Activated T-cell treated with anti-CD3 and anti-CD28 coated beads for 1 hour (primary cell): ENCODE measurements at places on chromosomes 16 and 17.

DNA sequence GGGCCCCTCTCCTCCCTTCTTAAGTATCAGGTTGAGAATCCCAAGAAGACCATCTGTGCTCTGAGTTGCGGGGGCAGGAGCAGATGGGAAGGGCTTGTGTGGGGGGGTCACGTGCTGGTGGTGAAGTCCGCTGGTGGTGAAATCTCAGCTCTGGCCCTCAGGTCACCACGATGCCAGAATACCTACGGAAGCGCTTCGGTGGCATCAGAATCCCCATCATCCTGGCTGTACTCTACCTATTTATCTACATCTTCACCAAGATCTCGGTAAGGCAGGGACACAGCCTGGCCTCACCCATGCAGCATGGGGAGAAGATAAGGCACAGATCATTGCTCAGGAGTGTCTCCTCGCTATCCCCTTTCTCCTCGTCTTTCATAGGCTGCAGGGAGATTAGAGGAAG lies 29.7 kb downstream of the SLC5A11 start:
- no peak for DNase-seq

DNA sequence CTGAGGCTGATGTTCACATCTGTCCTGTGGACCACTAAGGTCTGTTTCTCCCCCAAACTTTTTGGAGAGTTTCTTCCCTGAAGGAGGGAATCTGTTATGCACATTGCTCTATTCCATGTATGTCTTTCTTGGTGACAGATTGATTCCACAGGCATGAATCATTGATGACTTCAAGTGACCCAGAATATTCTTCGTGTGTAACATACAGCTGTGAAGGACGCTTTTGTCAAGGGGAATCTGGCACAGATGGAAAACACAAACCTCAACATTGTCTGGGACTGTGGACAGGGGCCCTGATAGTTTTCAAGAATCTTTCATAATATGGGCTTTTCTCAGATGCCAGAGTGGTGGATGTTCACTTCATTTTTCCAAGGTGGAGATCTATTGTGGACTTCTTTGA lies 223.1 kb upstream of the MAF start:
- no peak for DNase-seq

DNA sequence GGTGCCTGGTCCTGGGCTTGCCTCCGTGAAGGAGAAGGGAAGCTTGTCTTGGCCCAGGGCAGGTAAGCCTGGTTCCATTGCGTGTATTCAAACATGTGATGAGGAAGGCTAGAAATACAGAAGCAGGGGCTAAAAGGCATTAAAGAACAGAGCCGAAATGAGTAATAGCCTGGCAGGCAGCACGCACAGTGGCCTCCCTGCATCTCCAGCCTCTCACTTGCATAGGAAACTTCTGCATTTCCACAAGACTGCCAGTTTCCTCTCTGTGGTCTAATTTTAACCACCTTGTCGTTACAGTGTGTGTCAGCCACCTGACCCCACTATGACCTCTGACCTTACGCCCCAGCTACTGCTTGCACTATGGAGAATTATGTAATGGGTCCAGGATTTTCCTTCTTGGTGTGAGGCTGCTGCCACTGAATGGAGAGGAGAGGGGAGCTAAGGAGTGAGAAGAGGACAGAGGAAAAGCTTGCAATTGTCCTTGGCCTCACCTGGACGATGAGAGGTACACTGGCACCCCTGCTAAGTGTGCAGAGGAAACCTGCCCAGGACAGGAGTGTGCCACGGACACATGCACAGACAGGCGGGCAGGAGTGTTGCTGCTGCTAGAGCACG lies 32.8 kb downstream of the HIC1 start:
- DNase-seq, result no peak

GRCh38 chr16:88610080-88610479 lies 28.3 kb upstream of the IL17C start:
- no peak for DNase-seq

- no peak for DNase-seq
Measured at GRCh38 chr16:81273223-81273950, 34.9 kb downstream of the BCO1 start.

- DNase-seq, result no peak
Measured at GRCh38 chr16:9885467-9885866, 296.8 kb downstream of the GRIN2A start.

- DNase-seq, result no peak
Measured at GRCh38 chr17:42163113-42163512, 8.3 kb upstream of the RAB5C start.

- peak; percentile 74 for DNase-seq
Measured at GRCh38 chr16:24010440-24011089, 174.8 kb downstream of the PRKCB start.

GRCh38 chr17:28938552-28938951 lies 12.8 kb downstream of the PHF12 start:
- DNase-seq, result no peak

- DNase-seq, result no peak
Measured at GRCh38 chr16:88909431-88910210, 43.2 kb upstream of the PABPN1L start.

DNA sequence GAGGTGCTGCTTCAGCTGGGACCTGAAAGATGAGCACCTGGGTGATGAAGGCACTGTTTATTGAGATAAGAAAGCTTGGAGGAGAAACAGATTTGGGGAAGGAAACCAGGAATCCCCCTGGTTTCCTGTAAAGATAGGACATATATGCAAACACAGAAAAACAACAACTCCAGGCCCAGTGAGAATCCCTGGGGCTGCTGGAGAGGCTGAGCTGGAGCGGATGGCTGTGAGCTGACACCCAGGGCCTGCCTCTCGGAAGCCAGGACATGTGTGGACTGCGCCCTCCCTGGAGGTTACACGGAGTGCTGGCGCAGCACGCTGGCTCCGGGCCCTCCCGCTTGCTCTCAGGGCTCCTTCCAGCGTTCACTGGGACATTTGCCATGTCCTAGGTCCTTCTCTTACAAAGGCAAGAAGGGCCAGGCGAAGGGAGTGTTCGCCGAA lies 57.5 kb downstream of the CYB5B start:
- no peak for DNase-seq

- peak; percentile 86 for DNase-seq
Measured at GRCh38 chr16:637081-638018, 1.2 kb upstream of the METTL26 start.

DNA sequence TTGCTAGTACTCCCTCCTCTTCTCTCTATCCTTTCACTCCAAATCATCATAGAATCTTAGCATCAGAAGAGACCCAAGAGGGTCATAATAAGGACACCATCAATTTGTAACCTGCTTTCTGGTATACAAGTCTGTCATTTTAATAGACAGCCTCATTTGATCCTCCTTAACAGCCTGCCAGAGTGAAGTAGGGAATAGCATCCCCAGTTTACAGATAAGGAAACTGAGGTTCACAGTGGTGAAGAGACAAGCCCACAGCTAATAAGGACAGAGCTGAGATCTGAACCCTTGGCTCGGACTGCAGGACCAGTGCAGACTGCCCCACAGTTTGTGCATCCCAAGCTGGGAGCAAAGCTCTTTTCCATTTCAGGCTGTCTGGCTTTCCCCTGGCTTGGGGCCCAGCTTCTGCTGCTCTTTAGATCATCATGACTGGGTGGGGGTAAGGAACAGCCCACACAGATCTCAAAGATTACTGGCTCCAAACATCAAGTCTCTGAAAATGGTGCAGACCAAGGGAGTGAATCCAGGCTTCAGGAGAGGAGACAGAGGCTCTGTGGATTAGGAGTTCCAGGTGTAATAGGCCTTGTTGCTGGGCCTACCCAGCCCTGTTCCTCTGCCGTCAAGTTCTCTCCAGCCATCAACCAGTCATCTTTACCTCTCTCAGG lies 10.3 kb upstream of the IGFBP4 start:
- no peak for DNase-seq

- DNase-seq, result no peak
Measured at GRCh38 chr16:77500286-77500598, 65.4 kb upstream of the ADAMTS18 start.

- no peak for DNase-seq
Measured at GRCh38 chr17:77569846-77570564, 388.5 kb upstream of the TNRC6C start.

GRCh38 chr17:16482253-16482652 lies 9.7 kb downstream of the LRRC75A start:
- DNase-seq, result no peak

DNA sequence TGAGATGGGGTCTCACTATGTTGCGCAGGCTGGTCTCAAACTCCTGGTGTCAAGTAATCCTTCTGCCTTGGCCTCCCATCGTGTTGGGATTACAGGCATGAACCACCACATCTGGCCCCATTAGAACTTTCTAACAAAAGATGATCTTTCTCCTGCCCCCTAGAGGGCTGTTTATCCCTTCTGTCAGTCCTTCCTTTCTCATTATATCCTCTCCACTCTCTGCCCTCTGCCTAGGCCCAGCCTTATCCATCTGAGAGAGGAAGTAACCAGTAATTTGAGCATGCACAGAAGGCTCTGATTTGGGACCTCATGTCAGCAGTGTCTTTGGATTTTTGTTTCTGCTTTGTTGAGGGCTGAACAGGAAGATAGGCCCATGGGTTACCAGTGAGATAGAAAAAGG lies 4.4 kb upstream of the DHX40 start:
- no peak for DNase-seq

DNA sequence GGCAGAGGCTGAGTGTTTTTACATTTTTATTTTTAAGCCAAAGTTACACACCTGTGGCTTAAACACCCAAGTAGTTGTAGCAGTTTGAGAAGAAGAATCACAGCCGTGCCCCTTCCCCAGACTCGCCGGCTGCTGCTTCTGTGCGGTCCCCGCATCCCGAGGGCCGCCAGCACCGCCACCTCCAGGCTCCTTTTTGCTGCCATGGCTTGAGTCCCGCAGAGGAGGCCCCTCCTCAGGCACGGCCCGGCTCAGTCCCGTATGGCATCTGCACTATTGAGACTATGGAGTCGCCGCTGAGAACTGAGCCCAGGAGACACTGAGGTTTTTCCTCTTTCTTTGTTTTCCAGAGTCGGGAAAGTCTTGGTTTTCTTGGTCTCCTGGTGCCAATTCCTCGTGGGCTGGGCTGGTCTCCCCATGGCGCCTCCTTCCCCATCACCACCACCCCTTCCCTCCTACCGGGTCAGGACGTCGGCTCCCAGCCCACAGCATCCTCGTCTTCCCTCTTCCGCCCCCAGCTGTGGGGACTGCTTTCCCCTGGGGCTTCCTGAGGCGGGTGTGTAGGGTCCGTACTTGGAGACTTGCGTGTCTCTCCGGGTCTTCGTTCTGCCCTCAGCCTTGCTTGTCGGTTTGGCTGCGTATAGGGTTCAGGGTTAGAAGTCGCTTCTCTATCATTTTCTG lies 32.6 kb upstream of the CDH15 start:
- no peak for DNase-seq

DNA sequence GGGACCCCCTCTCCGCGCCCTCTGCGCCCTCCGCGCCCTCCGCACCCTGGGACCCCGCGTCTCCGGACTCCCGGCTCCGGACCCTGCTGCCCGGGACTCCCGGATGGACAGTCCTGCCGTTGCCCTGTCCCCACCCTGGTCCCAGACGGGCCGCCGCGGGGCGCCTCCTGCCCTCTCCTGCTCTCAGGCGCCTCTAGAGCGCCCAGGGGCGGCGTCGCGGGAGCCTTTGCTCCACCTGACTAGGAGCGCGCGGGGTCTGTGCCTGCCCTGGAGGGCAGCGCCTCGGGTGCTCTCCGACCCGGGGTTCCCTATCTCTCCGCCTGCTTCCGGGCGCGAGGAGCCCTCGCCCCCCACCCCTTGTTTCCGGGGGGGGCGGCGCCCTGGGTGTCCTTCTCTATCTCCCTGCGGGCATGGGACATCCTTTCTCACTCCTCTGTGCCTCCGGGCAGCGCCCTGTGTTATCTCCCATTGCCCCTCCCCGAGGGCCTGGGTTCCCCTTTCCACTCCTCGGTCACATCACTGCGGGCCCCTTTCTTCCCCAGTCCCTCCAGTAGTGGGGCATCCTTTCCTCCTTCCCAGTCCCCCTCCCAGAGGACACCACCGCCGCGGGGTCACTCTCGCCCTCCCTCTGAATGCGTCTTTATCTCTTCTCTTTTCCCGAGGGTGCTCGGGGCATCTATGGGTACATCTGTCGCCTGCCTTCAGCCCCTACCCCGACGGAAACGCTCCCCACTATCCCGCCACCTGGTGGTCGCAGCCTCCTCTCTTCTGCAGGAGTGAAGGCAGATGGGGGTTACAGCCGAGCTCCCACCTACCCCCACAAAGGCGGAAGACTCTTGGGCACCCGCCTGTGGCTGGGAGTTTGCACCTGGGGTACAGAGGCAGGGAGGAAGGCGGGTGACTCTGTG lies 875 bp downstream of the PRKCB start:
- peak; percentile 37 for DNase-seq

- DNase-seq, result no peak
Measured at GRCh38 chr17:79747508-79748294, 17.0 kb downstream of the ENPP7 start.

GRCh38 chr16:58464047-58464915 lies 35.7 kb upstream of the NDRG4 start:
- DNase-seq, result no peak

DNA sequence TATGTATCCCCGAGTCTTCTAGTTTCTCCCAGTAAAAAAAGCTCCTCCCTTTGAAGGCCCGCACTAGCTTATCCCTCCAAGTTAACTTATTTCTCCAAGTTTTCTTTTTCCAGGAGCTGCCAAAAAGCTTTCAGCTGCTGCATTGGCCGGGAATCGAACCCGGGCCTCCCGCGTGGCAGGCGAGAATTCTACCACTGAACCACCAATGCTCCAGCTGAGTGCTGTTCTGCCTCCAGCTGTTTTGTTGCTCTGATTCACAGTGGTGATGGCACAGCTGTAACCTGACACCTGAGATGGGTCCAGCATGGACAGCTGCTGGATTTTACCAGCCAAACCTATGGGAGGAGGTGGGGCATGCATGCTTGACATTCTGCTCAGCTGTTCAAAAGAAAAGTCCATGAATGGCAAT lies 22.1 kb downstream of the VAC14 start:
- no peak for DNase-seq

GRCh38 chr16:70605283-70605657 lies 41.1 kb upstream of the IL34 start:
- DNase-seq, result no peak

DNA sequence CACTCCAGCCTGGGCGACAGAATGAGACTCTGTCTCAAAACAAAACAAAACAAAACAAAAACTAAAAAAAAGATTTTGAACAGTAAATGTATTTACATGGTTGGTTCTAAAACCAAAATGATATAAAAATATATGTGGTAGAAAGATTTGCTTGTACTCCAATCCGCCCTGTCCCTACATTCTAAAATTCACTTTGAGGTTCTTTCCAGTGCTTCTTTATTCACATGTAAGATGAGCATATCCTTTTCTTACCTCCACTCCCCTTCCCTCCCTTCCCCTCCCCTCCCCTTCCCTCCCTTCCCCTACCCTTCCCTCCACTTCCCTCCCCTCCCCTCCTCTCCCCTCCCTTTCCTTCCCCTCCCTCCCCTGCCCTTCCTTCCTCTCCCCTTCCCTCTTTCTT lies 34.4 kb downstream of the RAP1GAP2 start:
- DNase-seq, result no peak

DNA sequence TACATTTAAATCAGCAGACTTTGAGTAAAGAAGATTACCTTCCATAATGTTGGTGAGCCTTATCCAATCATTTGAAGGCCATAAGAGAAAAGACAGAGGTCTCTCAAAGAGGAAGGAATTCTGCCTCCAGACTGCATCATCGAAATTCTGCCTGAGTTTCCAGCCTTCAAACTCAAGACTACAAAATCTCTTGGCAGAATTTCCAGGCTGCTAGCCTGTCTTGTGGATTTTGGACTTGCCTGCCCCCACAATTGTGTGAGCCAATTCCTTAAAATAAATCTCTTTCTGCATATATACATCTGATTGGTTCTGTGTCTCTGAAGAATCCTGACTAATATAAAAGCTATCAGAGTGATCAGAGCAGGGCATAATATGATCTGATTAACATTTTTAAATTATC lies 216.6 kb upstream of the CPHXL start:
- no peak for DNase-seq

- no peak for DNase-seq
Measured at GRCh38 chr17:28141773-28142172, 99.3 kb downstream of the NLK start.
